Activated CD4-positive, CD25-positive, alpha-beta regulatory T cell treated with anti-CD3 and anti-CD28 coated beads, Interleukin-2, amount 50 U/mL, for 16 hours (primary cell): ENCODE measurements at places on chromosomes 1 and 21.

DNA sequence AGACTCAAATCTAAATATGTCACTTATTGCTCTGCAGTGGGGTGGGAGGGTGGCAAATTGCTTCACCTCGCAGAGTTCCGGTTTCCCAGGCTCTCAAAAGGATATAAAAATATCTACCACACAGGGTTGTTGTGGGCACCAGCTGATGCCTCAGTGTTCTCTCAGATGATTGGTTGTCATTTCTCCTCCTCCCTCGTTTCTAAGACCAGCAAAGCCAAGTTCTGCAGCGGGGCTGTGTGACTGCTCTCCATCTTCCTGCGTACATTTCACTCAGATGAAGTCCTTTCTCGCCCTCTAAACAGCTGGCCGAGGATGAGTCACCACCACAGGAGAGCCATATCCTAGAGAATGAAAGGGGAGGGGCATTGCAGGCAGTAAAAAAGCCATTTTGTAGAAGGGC is 35.0 kb upstream of the VWA5B1 start:
- DNase-seq, result no peak

GRCh38 chr1:1066403-1067283 is 7.5 kb downstream of the RNF223 start:
- no peak for DNase-seq

DNA sequence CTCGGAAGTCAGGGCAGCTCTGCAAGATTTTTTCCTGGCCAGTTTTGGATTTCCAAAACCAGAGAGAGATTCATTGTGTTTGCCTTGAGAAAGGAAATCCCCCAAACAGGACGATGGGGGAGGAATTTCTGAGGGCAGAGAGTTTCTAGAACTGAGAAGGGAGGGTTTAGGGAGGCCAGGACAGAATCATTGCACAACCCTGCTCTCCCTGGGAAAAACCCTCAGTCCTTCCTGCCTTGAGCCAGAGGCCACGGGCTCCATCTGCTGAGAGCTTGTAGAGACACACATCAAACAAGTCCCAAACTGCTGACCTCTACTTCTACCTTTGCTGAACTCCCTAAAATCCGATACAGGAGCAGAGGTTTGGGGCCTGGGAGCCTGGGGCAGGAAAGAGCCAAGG is 99.7 kb downstream of the NMNAT2 start:
- DNase-seq, result no peak

GRCh38 chr1:36835696-36836095 is 198.6 kb downstream of the GRIK3 start:
- no peak for DNase-seq

- no peak for DNase-seq
Observed at GRCh38 chr1:107018445-107018844, 38.0 kb upstream of the PRMT6 start.

- no peak for DNase-seq
Observed at GRCh38 chr1:236685917-236686814, at the start of gene ACTN2. Gene ACTN2, plus strand, starts transcription at chr1:236686499. Its CDS starts 175 bp downstream, at chr1:236686674.

GRCh38 chr1:236907205-236907604 is 97.0 kb downstream of the MT1HL1 start:
- DNase-seq, result no peak

DNA sequence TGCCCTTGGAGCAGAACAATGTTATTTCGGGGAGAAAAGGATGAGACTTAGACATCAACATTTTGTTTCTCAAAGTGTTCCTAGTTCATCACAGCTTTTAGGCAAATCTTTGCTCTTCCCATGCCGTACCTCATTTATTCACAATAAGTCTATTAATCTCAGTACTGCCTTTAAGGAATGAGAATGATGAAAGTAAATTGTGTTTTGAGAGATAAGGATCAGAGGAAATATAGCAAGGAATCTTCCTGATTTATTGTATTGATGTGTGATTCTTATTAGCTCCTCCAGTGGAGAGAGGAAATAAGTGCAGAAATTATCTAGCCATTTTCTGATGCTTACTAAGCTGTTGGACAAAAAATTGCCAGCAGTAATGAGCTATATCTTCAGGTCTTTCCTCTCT is 2.0 kb downstream of the POLR3C start:
- no peak for DNase-seq

DNA sequence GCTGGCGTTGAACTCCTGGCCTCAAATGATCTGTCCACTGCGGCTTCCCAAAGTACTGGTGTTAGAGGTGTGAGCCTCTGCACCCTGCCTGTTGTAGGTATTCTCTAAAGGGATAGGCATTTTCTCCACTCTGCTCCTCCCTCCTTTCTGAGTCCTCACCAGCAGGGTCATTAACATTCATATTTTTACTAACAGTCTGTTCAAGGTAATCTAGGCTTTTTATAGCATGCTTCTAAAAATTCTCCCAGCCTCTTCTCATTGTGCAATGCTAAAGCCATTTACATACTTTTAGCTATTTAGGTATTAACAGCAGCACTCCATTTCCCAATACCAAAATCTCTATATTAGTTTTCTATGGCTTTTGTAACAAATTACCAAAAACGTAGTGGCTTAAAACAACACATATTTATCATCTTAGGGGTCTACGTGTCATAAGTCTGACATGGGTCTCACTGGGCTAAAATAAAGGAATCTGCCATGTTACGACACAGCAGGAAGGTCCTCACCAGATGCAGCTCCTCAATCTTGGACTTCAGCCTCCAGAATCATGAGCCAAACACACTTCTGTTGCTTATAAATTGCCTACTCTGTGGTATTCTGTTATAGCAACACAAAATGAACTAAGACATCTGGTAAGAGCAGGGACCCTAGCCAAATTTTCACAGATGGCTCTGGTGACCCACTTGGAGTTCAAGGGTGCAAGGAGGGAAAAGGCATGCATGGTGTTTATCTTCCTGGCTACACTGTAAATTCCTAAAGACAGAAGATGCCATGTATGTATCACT is 2.9 kb upstream of the SLC2A7 start:
- DNase-seq, result no peak

DNA sequence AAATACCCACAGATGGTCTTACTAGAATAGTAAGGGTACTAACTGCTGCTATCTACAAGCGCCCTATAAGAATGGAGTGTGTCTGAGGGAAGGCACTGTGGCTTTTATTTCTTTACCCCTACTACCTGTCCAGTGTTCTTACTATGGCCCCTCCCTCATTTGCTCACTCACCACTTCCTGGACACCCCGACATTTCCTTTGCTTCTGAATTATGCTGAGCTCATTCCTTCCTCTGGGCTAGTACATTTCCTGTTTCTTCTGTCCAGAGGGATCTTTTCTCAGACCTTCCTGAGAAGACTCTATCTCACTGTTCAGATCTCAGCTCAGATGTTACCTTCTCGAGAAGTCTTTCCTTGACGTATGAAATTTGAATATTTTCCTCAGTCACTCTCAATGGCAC is 192.1 kb upstream of the DAB1 start:
- DNase-seq, result no peak

- DNase-seq, result no peak
Observed at GRCh38 chr1:119217309-119217828, 76.9 kb upstream of the WARS2 start.

- DNase-seq, result no peak
Observed at GRCh38 chr1:20573987-20574386, 14.9 kb upstream of the CDA start.

GRCh38 chr1:9435153-9435636 is 104.1 kb upstream of the SLC25A33 start:
- DNase-seq, result no peak

- no peak for DNase-seq
Observed at GRCh38 chr1:229557200-229557850, 1.2 kb downstream of the ABCB10 start.

GRCh38 chr1:198359024-198359653 is 181.3 kb downstream of the ATP6V1G3 start:
- no peak for DNase-seq

- no peak for DNase-seq
Observed at GRCh38 chr1:185825556-185825955, 91.4 kb downstream of the HMCN1 start.

- DNase-seq, result no peak
Observed at GRCh38 chr1:237921306-237921705, 30.6 kb upstream of the ZP4 start.

DNA sequence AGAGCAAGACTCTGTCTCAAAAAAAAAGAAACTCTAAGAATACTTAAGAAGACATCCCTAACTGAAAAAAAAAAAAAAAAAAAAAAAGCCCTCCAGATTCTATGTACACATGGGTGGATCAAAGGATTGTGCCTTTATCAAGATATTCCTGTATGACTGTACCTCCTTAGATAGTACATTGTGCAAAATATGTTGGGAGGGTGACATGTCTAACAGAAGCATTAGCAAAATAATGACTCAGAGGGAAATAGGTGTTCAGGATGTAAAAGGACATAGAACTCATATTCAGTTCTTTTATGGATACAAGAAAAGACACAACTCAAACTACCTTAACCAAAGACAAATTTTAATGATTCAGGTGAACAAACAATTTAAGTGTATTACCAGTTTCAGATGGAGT is 269.8 kb upstream of the KAZN start:
- DNase-seq, result no peak

DNA sequence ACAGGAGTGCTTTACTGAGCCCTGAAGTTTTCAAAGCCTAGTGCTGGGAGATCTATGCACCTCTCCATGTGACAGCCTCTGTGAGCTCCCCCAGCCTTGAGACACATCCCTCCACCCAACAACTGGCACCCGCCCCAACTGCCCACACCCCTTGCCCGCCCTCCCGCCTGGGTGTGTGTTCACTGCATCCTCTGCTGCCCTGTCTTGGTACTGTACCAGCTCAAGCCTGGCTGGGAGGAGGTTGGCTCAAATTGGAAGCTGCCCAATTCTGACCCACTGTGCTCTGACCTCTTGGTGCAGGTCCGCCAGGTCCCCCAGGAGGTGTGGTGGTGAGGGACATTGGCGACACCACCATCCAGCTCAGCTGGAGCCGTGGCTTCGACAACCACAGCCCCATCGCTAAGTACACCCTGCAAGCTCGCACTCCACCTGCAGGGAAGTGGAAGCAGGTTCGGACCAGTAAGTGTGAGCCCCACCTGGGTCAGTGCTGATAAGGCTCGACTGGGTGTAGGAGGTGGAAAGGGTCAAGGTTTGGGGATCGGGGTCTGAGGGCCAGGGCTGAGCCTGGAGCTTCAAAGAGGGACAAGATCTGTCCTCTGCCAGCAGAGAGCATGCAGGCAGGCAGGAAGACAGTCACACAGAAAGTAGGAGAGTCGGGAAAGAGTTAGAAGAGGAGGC is 18.0 kb downstream of the TMEM81 start:
- DNase-seq, result no peak

DNA sequence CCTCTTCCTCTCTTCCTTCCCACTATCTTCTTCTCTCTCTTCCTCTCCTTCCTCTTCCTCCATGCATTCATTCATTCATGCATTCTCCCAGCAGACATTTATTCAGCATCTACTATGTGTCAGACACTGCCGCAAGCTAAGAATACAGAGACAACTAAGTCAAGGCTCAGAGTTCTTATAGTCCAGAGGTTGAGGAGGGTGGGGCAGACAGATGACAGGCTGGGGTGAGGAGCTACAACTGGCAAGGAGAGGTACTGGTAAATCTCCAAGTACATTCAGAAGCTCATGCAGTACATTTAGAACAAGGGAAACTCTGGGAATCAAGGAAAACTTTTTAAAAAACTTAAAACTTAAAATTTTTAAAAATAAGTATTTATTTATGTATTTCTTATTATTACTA is 56.4 kb upstream of the FMOD start:
- no peak for DNase-seq

DNA sequence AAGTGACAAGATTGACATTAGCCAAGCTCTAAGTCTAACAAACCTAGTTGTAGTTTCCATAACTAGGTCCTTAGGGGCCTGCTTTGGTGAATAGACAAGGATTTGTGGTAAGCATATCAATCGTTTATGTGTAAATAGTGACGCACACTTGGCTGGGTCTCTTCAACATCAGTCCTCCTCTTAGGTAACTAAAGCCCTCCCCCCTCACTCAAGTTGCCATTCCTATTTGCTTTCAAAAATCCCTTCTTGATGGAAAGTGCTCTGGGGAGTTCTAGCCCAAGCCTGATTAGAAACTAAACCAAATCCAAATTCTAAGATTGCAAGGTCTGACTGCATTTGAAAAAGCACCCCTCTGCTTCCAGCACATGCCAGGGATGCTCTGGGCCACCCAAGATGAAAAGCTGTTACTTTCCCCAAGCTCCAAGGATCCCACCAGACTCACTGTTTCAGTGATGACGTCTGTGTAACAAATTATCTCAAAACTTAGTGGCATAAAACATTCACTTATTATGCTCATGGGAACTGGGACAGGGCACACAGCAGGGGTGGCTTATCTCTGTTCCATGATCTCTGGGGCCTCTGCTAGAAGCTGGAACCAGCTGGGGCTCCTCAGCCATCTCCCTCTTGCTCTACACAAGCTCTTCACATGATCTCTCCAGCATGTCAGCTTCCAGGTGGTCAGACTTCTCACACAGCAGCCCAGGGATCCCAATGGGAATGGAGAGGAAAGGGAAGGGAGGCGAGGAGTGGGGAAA is 74.1 kb downstream of the RRAGC start:
- no peak for DNase-seq

- DNase-seq, result no peak
Observed at GRCh38 chr1:84749427-84749826, 59.2 kb upstream of the SSX2IP start.

- DNase-seq, result no peak
Observed at GRCh38 chr1:63731117-63732043, 42.4 kb upstream of the ROR1 start.

DNA sequence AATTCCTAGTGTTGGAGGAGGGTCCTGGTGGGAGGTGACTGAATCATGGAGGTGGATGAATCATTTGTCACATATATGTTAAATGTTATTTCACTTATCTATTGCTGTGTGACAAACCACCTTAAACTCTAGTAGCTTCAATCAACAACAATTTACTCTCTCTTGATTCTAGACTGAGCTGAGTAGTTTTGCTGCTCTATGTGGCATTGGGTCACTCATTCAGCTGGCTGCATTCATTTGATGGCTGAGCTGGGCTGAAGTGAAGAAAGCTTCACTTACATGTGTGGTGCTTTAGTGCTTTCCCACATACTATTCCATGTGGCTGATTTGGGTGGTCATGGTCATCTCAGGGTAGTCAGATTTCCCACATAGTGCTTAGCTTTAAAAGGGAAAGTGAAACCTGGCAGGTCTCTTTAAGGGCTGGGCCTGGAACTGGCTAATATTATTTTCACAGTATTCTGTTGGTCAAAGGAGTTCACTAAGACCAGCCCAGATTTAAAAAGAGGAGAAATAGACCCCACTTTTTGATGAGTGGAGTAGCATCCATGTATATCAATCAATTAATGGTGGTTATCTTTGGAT is 10.5 kb downstream of the DNAH14 start:
- no peak for DNase-seq

DNA sequence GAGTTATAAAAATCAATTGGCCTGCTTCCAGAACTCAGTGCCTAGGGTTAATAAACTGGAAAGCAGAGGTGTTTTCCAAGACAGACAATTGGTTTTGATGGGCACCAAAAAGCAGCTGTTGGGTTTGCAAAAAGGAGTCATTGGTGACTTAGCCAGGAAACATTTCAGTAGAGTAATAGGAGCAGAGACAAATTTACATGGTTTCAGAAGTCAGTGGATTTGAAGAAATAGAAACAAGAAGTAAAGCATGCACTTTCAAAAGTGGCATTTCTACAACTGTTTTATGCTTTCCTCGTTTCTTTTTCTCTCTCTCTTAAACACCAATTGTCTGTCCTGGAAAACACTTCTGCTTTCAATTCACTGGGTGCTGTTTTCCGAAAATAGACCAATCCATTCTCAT is 87.8 kb downstream of the GLUL start:
- no peak for DNase-seq

GRCh38 chr21:34345091-34345871 is 18.5 kb upstream of the KCNE2 start:
- no peak for DNase-seq

GRCh38 chr1:106447466-106447865 is 609.0 kb upstream of the PRMT6 start:
- DNase-seq, result no peak

- no peak for DNase-seq
Observed at GRCh38 chr1:94321662-94322061, 84.3 kb upstream of the ARHGAP29 start.
